ENCODE measurements at places on chromosomes 2 and 18. TPM values are rescaled to one million over a fixed set of nuclear protein-coding genes. Genes with fewer than 3 reads are reported as not detected.

- no peak for DNase-seq
Measured at GRCh38 chr18:64029096-64029495, 59.2 kb downstream of the SERPINB8 start.

TEKT4 gene
- polyA plus RNA-seq = 0.36 TPM

- no peak for DNase-seq
Measured at GRCh38 chr18:60500960-60501359, 128.4 kb upstream of the MC4R start.

GRCh38 chr18:67041334-67041733, 437.4 kb upstream of the CDH19 start:
- no peak for DNase-seq

- no peak for DNase-seq
Measured at GRCh38 chr2:202717598-202718310, 83.0 kb downstream of the FAM117B start.

UGT1A10 gene
- polyA plus RNA-seq = not detected

DNA sequence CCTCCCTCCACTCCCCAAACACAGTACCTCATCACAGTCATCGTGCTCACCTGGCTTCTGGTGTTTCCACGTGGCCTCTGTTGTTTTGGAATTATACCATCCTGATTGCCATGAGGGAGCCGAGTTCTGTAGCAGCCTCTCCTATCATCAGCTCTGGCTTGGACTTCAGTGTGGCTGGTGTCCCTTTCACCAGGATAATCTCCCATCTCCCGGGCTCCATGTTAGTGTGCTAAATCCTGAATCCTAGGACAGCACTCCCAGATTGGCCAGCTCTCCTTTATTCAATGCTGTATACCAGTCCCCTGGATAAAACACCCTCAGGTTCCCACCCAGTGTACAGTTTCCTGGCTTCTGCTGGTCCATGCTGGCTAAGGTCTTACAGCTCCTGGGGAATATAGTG, 53.3 kb downstream of the LONRF2 start:
- no peak for DNase-seq

GRCh38 chr2:121490584-121491133, 40.0 kb upstream of the RNU4ATAC start:
- no peak for DNase-seq

ATG16L1 gene
- polyA plus RNA-seq = 20.6 TPM

- no peak for DNase-seq
Measured at GRCh38 chr2:12036640-12036983, 290.2 kb downstream of the LPIN1 start.

- DNase-seq = no peak
Measured at GRCh38 chr2:70331012-70331411, 29.1 kb upstream of the FAM136A start.

BCL11A gene
- 14.4 TPM for polyA plus RNA-seq

KCNK3 gene
- polyA plus RNA-seq = 5.3 TPM

UGT1A8 gene
- polyA plus RNA-seq = not detected

DNA sequence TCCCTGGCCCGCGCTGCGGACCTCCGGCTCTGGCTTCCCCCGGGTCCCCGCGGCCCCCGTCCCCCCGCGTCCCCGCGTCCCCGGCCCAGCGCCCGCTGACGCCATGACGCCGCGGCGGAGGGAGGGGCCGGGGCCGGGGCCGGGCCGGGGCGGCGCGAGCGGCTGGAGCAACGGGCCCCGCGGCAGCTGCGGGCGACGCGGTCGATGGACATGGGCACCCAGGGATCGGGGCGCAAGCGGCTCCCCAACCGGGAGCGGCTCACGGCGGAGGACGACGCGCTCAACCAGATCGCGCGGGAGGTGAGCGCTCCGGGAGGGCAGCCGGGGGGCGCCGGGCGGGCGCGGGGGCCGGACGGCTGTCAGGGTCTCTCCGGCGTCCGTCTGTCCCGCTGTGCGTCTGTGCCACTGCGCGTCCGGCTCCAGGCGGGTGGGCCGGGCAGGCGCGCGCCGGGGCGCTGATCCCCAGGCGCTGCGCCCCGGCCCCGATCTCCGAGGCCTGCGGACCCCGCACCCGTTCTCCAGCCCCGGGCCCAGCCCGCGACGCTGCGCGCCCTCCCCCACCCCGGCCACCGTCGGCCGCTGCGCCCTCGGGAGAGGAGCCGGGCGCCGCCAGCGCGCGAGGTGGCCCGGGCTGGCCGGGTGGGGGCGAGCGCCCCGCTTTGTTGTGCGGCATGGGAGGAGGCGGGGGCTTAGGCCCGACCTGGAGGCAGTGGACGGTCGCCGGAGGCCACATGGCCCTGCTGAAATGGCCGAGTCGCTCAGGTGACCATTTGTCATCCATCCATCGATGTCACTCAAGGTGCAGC, at the start of gene LRRFIP1:
Gene LRRFIP1, plus strand, starts transcription at position 147 of the 806 bp plus-strand sequence. Its CDS starts 58 bp downstream, at position 205.
- peak; percentile 33 for DNase-seq

- DNase-seq = no peak
Measured at GRCh38 chr2:147829106-147829505, 15.7 kb upstream of the ACVR2A start.

DNA sequence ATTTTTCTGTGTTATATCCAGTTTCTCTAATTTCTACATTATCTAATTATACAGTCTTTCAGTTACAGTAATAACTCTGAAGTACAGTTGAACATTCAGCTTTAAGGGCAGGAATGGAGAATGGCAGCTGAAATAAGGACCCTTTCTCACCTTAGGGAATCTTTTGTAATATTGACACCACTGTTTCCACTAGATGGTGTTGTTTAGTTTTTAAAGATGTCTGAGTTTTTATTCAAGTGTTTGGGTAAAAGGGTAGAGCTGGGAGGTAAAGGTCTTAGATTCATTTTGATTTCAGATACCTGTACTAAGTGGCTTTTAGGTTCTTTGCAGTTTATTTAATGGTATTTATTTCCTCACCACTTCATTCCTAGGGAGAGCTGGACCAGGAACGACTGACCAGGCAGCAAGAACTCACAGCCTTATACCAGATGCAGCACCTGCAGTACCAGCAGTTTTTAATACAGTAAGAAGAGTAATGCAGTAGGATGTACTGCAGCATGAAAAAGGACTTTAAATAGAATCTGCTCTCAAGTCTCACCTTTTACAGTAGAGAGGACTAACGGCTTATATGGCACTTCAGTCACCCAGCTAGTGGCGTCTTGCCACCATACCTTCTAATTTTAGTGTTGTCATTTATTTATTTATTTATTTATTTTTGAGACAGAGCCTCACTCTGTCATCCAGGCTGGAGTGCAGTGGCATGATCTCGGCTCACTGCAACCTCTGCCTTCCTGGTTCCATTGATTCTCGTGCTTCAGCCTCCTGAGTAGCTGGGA, 33.2 kb upstream of the KCNJ13 start:
- no peak for DNase-seq

BZW1 gene
- polyA plus RNA-seq = 253 TPM

GRCh38 chr2:189783927-189784867, at the start of the genes ORMDL1 and PMS1:
ORMDL1 (minus strand) TSS chr2:189784339; CDS start chr2:189782595, 1,744 bp downstream.
PMS1 (plus strand) TSS chr2:189784450; CDS start chr2:189791810, 7,360 bp downstream.
- peak; percentile 94 for DNase-seq

GRCh38 chr2:120873958-120874887, 138.6 kb downstream of the GLI2 start:
- no peak for DNase-seq

DNA sequence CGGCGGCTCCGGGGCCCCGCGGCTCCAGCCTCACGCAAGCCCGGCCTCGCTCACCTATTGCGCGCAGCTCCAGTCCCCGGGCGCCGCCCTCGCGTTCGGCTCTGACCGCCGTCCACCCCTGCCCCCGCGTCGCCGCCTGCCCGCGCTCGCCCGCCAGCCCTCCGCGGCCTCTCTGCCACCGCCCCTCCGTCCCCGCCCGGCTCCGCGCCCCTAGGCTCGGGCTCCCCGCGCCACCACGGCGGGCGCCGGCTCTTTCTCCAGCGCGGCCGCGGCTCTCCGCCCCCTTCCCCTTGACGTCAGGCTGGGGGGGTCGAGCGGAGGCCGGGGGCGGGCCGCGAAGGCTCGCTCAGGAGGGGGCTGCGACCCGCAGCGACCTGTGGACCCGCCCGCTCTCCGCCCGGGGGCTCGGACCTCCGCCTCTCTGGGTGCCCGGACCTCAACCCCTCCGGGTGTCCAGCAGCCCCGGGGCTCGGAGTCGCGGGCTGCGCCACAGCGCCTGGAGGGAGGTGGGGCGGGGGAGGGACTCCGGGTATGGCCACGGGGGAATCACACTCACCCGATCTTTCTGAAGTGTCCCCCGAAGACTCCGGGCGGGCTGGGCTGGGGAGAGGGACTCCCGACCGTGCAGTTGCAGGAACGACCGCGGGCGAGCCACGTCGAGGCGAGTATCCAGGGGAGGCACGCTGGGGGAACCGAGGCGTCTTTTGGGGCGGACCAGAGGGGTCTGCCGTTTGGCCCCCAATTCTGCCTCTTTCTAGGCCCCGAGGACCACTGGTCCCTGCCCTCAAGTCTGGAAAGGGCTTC, at the start of gene SEMA4C:
Gene SEMA4C, minus strand, starts transcription at position 259 of the 804 bp plus-strand sequence. CDS start 2,194 bp downstream, outside the sequence.
- DNase-seq = no peak

RTP5 gene
- polyA plus RNA-seq = not detected

DNA sequence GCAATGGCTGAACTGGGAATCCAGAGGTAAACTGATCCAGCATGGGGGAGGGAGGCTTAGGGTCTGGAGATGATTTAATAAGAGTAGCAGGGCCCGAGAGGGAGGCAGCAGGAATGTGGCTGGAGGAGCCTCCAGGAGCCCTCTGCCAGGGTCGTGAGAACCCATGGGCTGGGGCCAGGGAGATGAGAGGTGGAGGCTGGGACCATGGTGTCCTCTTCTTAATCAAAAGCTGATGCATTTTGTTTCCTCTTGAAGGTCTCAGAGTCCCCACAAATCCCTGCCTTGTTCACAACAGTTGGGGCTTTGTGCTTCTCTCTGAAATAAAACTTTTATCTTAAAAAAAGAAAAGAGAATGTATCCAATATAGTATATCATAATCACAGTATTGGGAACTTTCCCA, 123.7 kb upstream of the ZNF516 start:
- DNase-seq = no peak

CCBE1 gene
- 31.3 TPM for polyA plus RNA-seq

C1QL2 gene
- not detected for polyA plus RNA-seq

DNA sequence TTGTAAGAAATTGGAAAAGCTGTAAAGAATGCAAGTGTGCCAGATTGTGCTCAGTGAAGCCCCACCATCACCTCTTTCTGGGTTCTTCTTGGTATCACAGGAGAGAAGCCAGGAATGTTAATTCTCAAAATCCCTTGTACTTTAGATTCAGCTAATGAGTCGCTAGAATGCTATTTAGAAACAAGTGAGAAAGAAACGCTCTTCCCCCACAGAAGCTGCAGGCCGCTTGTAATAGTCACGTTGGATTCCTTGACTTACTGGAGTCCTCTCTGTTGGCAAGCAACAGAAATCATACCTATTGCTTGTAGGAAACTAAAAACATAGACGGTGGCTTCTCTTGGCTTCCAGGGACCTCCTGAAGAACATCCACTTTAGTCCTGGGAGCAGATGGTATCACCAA, 375.6 kb upstream of the LRATD1 start:
- DNase-seq = no peak

GRCh38 chr2:134338208-134338607, 84.3 kb downstream of the MGAT5 start:
- DNase-seq = no peak

GPR35 gene
- 4.2 TPM for polyA plus RNA-seq

TBR1 gene
- not detected for polyA plus RNA-seq

APLF gene
- polyA plus RNA-seq = 3.7 TPM

DNA sequence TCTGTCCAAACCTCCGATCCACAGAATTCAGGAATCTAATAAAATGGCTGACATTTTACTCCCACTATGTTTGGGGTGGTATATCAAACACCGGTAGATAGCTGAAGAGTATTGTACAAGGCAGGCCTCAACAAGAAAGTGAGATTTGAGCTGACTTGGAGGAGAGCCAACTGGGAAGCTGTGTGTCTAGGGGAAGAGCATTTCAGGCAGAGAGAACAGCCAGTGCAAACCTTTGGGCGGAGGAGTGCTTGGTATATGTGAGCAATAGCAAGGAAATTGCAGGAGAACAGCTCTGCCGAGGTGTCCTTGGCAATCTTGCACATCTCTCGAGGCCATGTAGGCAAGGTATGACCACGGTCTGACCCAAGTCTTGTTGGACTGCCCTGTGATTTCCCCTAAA, 1.8 kb upstream of the MERTK start:
- DNase-seq = no peak

DNA sequence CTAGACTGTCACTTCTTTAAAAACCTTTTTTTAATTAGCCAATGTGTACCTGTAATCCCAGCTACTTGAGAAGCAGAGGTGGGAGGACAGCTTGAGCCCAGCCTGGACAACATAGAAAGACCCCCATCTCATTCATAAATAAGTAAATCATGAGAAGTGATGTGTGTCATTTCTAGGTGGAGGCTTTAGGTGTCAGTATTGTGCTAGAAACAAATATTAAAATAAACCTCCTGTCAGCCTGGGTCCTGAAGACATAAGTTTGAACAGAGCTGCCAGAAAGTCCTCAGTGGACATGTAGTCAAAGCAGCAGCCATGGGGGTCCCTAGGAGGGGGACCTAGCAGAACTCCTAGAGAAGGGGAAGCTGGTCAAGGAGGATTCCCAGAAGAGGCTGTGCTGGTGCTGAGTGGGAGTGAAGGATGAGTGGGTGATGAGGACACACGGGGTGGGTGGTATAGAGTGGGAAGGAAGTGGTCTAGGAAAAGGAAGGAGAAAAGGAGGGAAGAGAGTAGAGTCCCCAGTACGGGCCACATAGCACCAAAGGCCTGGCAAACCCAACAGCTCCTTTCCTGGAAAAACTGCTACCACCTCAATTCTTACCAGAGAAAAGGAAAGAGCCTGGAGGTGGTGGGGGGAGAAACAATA, 316.6 kb upstream of the NCKAP5 start:
- DNase-seq = no peak

DNA sequence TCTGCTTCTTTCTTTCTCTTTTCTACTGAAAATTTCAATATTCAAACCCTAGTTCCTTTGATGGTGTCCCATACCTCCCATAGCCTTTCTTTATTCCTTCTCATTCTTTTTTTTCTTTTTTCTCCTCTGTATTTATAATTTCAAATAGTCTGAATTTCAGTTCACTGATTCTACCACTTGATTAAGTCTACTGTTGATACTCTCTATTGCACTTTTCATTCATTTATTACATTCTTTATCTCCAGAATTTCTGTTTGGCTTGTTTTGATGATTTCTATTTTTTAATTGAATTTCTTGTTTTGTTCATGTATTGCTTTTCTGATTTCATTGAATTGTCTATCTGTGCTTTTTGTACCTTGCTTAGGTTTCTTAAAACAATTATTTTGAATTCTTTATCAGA, 111.9 kb upstream of the VRK2 start:
- DNase-seq = no peak

IGFBP5 gene
- polyA plus RNA-seq = 355 TPM

- DNase-seq = no peak
Measured at GRCh38 chr18:13139885-13140450, 78.6 kb upstream of the LDLRAD4 start.

DNA sequence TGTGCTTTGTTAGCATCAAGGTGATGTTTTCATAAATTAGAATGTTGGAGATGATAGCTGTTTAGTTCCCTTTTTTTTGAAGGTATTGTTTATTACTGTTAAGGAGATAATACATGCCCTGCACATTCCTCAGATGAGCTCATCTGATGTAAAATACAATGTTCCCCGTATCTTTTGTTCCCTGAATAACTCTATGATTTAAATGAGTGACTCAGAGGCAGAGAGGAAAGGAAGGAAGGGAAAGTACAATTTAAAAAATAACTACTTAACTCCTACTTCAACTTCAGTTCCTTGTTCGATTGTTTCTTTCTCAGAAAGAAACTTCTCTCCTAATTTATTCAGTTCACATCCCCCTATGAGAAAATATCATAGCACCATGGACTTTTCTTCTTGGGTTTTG, 208.7 kb downstream of the KCNE4 start:
- DNase-seq = no peak

All from renal pelvis (tissue), 12 donors.